Ureter (tissue), 1 donor: ENCODE measurements at places on chromosomes 6 and 20.

- DNase-seq: no peak
Observed at GRCh38 chr6:150534553-150534952, 65.1 kb upstream of the PLEKHG1 start.

DNA sequence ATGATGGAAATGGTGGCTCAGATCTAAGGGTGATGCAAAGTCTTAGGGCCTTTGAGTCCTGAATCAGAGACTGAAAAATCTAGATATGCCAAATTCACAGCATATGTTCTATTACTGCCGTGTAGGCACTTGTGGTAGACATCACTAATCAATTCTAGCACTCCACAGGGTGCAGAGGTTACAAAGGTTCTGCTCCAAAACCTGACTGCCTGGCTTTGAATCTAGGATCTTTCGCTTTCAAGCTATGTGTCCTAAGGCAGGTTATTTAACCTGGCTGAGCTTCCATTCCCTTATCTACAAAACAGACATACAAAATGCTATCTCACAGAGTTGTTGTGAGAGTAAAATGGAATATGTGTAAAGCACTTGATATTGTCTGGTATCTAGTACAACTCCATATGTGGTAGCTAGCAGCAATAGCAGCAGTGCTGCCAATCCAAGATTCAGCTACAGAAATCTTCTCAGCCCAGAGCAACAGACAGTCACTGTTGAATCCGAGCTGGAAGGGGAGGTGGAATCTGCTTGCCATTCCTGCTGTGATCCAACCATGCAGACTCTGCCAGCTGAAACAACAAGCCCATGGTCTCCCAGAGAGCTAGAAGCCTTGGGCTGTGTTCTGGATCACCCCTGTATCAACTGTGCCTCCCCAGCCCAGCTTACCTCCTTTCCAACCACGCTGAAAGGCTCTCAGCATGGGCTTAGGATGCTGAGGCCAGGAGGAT is 206.9 kb downstream of the TFAP2C start:
- DNase-seq: no peak

DNA sequence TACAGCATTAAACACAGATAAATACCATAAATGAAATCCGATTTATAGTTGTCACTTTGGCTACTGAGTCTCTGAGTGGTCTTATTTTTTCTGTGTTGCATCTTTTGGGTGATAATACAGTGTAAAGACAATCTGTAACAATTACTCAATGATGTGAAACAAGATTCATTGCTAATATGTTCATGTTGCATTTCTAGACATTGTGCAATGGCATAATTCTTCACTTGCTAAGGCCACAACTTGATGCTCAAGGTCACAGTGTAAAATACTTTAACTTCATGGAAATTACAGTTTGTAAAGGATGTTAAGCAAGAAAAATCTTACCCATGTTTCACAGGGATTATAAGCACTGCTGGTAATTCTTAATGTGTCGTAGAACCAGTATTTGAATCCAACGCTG is 74.9 kb upstream of the SMLR1 start:
- DNase-seq: no peak

GRCh38 chr6:25899123-25899522 is 25.1 kb upstream of the SLC17A3 start:
- DNase-seq: no peak

DNA sequence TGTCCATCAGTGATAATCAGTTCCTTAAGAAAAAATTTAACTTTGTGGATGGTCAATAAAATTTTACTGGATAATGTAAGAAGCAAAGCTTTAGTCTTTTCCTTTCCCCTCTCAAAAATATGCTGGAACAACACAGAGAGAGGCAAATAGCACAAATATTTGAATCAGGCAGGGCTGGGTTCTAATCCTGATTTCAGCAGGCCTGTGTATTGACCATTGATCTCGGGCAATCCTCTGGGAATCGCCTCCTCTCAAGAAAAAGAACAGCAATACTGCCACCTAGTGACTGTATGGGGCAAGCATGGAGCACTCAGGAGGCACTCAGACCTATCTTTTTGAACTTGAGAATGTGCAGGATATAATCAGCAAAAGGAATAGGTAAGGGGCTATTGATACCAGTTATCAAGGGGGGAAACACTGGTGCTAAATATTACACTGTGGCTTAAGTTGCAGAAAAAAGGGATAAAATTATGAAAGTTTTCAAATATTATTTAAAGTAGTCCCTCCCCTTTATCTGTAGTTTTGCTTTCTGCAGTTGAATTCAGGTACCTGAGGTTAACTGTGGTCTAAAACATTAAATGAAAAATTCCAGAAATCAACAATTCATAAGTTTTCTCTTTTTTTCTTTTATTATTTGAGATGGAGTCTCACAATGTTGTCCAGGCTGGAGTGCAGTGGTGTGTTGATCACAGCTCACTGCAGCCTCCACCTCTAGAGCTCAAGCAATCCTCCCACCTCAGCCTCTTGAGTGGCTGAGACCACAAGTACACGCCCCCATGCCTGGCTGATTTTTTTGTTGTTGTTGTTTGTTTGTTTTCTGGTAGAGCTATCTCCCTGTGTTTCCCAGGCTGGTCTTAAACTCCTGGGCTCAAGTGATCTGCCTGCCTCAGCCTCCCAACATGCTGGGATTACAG is 91.8 kb upstream of the NHSL1 start:
- peak; percentile 61 for DNase-seq

GRCh38 chr6:122202576-122203137 is 196.8 kb upstream of the HSF2 start:
- no peak for DNase-seq

DNA sequence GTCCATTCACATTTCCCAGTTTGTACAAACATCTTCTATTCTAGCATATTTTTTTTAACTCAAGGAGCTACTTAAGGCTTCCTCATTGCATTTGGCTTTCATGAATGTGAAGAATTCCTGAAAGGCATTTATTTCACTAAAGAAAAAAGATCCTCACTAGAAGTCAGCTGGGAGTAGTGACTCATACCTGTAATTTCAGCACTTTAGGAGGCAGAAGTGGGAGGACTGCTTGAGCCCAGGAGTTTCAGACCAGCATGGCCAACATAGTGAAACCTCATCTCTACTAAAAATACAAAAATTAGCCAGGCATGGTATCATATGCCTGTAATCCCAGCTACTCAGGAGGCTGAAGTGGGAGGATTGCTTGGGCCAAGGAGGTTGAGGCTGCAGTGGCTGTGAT is 30.9 kb upstream of the XRN2 start:
- no peak for DNase-seq

- peak; percentile 81 for DNase-seq
Observed at GRCh38 chr6:6803180-6803977, 214.9 kb downstream of the LY86 start.

DNA sequence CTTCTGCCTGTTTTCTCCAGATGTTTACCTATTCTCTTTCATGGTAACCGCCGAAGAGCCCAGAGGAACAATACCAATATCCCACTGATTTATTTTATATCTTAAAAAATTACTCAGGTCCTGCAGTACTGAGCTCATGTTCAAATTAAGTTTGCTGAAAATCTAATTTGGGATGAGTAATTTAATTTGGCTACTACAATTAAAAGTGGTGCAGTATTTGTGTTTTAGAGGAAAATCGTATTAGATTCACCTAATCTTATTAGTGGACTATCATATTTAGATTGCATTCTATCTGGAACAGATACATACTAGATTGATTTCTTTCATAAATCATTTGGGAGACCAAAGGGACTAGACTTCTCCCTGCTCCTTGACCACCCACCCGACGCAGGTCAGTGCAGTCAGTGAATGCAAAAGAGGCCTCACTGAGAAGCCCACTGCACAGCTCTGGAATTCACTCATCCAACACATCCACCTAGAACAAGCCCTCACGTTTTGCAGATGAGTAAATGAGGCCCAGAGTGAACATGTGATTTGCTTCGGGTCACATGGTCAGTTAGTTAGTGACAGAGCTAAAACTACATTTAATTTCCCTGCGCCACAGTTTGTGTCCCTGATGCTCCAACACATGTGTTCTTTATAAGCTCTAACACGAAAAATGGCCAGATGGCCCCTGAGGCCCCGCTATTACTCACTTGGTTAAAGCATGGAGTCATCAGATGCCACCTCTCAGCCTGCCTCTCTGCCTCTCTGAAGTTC is 101.8 kb downstream of the TRERF1 start:
- DNase-seq: no peak

GRCh38 chr6:33305052-33305451 is 6.3 kb upstream of the RGL2 start:
- DNase-seq: no peak

DNA sequence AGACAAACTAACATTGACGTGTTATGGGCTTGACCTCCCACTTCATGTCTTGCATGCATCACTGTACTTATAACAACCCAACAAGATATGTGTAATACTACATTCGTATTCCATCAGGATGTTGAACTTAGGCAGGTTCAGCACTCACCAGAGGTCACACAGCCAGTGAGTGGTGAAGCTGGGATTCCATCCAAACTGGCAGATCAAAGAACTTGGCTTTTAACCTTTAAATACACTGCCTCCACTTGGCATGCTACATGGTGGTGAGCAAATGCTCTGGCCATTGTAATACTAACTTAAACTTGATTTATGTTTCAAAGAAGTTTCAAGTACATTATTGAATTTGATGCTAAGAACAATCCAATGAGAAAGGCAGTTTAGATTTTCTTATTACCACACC is 10.7 kb upstream of the HDDC2 start:
- DNase-seq: no peak

DNA sequence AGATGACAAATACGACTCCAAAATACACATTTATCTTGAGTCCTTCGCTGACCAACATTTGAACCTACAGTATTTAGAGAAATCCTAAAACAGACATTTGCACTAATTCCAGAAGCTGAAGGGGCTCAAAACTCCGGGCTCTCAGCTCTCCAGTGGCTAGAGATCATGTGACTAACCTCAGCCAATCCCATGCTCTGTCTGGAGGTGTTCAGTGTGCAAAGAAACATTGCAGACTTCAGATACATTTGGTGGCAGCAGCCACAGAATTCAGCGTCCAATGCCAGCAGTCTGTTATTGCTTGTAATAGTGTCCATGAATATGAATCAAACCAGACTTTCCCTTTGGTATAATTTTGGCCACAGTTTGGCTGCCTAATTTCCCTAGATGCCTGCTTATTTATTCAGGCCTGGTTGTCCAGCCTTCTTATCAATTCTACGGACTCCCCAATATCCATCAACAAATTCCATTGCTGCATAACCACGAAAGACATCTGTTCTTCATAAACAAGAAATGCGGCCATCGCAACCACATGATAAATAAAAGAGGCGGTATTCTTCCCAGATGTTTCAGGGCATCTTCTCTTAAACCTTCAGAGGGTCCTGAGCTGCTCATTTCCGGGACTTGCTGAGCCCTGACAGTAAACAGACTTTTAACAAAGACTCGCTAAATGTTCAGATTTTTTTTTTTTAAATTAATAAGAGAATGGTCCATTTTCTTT is 14.5 kb upstream of the CYP24A1 start:
- no peak for DNase-seq
